ENCODE measurements at places on chromosomes 5 and 9.
A peak's percentile ranks its signal among the peaks of the same experiment; 100 is the strongest.

DNA sequence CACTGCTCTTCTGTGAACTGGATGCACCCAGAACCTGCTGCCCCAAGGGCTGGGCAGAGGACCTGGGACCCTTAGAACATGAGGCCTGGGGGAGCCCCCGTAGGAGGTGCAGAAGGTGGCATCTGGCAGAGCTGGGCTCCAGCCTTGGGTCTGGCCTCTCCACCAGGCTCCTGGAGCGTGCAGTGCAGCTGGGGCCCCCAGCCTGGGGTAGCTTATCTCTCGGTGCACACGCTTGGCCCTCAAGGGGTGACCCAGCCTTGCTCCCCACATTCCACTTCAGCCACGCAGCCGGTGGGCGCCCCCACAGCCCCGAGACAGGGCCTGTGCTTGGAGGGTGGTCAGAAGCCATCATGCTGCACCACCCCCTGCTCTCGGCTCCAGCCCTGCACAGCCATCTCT is 5.6 kb upstream of the NR5A1 start:
- DNase-seq, result no peak

DNA sequence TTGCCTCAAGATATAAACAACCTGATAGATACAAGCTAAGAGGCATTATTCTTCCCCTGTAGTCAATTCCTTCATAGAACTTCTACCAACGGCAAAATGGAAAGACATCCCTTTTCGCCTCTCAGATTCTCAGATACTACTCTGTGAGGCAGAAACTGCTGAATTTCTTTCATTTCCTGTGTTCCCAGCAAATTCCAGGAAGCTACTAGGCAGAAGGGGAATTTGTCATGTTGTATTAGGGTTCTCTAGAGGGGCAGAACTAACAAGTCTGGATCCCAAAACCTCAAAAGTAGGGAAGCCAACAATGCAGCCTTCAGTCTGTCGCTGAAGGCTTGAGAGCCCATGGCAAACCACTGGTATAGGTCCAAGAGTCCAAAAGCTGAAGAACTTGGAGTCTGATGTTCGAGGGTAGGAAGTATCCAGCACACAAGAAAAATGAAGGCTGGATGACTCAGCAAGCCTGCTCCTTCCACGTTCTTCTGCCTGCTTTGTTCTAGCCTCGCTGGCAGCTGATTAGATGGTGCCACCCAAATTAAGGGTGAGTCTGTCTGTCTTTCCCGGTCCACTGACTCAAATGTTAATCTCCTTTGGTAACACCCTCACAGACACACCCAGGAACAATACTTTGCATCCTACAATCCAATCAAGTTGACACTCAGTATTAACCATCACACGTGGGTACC is 15.2 kb downstream of the RNF180 start:
- DNase-seq, result peak; percentile 40

DNA sequence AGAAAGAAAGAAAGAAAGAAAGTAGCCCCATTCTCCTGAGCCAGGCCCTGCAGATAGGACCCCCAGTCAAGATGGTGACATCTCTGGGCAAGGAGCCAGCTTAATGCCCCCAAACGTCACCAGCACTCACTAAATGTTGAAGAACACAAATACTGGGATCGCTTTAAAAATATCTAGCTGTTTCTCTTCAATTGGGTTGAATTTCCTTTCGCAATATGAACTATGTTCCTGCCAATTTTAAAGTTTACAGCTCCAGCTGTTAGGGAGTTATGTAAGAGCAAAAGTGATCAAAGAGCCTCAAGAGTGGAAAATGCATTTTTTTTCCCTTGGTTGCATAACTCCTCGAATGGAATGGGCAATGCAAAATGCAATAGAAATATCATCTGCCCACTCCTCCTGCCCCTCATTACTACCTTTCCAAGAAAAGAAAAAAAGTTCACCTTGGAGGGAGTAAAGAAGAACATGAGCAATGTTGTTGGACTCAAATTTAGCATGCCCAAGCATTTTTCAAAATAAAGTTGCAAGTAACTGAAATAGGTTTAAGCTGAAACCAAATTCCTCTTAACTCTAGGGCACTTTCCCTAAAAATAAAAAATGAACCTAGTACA is 244.2 kb upstream of the PIK3R1 start:
- no peak for DNase-seq

GRCh38 chr5:4418084-4418483 is 722.0 kb upstream of the ADAMTS16 start:
- no peak for DNase-seq

DNA sequence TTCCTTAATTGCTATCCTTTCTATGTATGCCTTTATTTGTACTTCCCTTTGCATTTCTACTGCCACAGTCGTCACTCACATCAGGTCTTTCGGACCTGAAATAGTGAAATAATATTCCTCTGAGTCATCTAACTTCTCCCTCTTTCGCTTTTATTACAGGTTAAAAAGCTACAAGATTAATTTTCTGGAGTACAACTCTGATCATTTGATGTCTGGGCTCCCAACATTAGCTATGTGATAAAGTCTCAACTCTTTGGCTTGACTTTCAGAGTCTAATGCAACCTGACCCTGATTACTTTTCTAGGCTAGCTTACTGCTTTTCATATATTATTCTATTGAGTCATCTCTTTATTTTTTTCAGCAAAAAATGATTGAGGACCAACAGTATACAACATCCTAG is 638.8 kb upstream of the WWC1 start:
- DNase-seq, result peak; percentile 61
